ENCODE measurements at places on chromosomes 2 and 18. TPM values are rescaled to one million over a fixed set of nuclear protein-coding genes. Genes with fewer than 3 reads are reported as not detected.
A peak's percentile ranks its signal among the peaks of the same experiment; 100 is the strongest.

Gene RAB17
- total RNA-seq, result not detected

DNA sequence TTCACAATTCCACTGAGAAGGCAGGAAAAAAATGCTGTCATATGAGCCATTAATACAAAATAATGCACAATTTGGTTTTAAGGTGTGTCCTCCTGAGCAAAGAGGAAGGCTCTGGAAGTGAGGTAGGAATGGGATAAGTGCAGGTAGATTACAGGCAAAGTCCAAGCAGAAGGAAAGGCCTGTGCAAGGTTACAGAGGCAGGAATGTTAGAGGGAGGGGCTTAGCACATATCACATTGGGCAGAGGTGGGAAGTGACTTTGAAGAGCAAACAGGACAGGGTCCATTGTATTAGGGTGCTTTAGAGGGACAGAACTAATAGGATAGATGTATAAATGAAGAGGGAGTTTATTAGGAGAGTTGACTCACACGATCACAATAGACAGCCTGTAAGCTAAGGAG lies 14.7 kb upstream of the CLIP4 start:
- DNase-seq, result no peak

DNA sequence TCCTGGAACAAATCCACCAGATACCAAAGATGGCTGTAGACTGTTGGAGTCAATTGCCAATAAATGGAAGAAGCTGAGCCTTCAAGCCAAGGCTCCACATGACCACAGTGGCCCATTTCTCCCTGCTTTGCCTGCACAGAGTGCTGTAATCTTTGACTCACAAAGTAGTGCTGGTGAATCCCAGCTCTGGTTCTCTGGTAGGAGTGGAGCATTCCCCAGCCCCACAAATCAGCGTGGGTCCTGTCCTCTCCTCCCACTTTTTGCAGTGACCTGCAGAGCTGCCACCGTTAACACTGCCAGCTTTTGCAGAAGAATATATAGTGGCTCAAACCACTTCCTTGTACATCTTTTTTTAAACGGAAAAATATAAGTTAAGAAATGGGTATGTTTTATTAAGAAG lies 93.9 kb downstream of the MGAT5 start:
- DNase-seq, result peak; percentile 29

DNA sequence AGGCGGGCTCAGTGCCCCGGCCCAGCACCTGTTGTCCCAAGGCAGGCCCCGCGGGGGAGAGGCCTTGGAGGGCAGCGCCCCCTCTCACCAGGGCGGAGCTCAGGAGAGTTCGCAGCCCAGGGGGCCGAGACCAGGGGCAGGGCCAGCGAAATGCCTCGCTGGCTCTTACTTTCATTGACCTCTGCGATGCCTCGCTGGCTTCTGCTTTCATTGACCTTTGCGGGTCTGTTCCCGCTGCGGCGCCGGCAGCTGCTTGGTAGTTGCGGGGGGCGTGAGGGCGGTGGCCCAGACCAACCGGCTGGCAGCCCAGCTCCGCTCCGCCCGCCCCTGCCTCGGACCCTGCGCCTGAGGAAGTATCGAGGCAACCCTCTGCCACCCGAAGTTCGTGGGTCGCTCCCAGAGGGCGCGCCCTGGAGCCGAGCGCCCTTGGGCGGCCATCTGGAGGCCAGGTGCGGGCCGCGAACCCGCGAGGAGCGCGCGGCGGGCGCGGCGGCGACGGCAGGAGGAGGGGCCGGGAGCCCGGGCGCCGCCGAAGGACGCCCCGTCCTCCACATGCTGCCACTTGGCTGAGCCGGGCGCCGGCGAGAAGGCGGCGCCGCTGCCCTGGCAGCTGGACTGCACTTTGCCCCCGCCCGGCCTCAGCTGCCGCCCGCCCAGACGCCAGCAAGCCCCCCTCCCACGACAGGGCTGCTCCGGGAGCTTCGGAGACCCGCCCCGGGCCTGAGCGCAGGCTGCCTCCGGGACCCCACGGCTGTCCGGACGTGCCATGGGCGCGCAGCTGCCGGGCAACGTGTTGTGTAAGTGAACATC lies 118.0 kb upstream of the MSTN start:
- peak; percentile 2 for DNase-seq

GRCh38 chr2:15169326-15170069 lies 391.6 kb downstream of the NBAS start:
- peak; percentile 98 for DNase-seq

DNA sequence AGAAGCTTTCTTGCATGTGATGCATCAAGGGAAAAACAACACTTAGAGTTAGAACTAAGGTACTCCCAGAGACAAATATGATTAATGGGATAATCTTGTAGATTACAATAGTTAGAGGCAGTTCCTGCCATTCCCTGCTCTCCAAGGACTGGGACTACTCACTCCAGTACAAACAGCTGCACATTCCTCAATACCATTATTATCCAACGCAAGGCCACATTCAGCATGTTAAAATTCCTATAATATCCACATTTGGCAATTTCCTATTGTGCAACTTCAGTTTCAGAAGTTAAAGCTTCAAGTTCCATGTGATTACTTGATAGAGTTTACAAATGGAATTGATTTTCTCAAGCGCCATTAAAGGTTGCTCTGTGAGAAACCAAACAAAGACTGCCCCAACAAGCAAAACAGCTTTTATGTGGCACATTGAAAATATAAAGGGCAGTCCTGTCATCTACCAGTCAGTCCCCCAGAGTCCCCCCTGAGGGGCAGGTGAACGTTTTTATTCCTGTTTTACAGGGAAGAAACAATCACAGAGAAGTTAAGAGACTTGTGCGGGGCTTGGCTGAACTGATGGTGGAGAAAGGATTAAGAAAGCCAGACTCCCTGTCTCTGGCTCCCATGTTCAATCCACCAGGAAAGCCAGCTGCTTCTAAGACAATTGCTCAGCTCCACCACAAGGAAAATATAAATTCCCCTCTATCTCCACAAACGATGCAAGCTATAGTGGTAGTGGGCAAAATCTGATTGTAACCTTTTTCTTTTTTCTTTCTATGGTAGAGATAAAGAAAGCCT lies 72.6 kb downstream of the TXNL1 start:
- DNase-seq, result peak; percentile 92

Gene RUFY4
- total RNA-seq, result not detected
